ENCODE measurements at places on chromosomes 16 and 17.
A peak's percentile ranks its signal among the peaks of the same experiment; 100 is the strongest.

- peak; percentile 90 for DNase-seq
These were observed 33.7 kb upstream of the RPH3AL start for GRCh38 chr17:386141-386876.

GRCh38 chr17:66348584-66349165 is 46.3 kb downstream of the PRKCA start:
- peak; percentile 84 for DNase-seq

- DNase-seq, result no peak
These were observed 55.0 kb upstream of the MRC2 start for GRCh38 chr17:62572488-62572887.

DNA sequence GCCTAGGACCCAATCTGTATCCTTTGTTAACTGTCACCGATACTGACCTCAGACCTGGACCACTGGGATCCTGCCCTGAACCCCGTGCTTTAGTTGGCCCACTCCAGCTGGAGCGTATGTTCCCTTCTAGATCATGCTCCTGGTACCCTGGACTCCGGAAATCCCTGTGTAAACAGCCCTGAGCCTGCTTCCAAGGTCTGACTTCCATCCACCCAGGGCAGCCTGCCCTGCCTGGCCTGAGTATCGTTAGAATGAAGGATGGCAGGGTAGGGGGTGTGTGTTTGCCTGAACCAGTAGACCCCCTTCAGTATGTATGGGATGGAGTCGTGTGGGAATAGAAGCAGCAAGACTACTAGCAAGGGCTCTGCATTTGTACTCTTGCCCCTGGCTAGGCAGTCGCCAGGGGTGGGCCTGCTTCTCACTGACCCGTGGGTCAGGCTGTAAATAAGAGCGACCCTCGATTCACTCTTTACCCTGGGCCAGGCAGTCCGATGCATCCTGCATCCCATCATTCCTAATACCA is 691 bp upstream of the TMEM98 start:
- no peak for DNase-seq

GRCh38 chr17:42409523-42410318 is 13.3 kb downstream of the CAVIN1 start:
- DNase-seq, result peak; percentile 91

- DNase-seq, result no peak
These were observed 20.1 kb upstream of the BCAR1 start for GRCh38 chr16:75271441-75272096.

GRCh38 chr17:33145941-33146340 is 147.2 kb downstream of the ASIC2 start:
- no peak for DNase-seq

- no peak for DNase-seq
These were observed 10.5 kb upstream of the PLK1 start for GRCh38 chr16:23668225-23668624.

GRCh38 chr17:2363851-2364762 is 26.8 kb downstream of the SGSM2 start:
- DNase-seq, result no peak

DNA sequence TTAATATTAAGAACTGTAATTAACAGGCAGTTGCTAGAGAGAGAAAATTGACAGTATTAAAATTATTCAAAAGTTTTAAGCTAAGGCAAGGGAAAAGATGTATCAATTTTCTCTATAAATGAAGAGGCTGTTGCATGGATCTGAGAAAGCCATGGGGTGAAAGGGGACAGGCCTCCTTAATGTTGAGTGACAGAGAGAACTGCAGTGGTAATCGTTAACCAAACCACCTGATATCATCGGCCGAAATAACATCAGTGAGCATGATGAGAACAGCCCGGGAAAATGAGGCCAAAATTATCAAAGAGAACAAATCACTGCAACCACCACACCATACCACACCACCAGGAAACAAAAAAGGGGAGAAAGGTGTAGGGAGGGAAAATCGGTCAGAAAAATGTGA is 3.6 kb downstream of the ZNF423 start:
- DNase-seq, result no peak

- no peak for DNase-seq
These were observed 8.5 kb downstream of the CACNG1 start for GRCh38 chr17:67052720-67053437.

- no peak for DNase-seq
These were observed 305.9 kb downstream of the PMP22 start for GRCh38 chr17:14959106-14959648.

- DNase-seq, result no peak
These were observed 25.8 kb downstream of the ADCY9 start for GRCh38 chr16:4090351-4090851.

GRCh38 chr17:48989100-48989499 is 8.1 kb upstream of the IGF2BP1 start:
- DNase-seq, result no peak

DNA sequence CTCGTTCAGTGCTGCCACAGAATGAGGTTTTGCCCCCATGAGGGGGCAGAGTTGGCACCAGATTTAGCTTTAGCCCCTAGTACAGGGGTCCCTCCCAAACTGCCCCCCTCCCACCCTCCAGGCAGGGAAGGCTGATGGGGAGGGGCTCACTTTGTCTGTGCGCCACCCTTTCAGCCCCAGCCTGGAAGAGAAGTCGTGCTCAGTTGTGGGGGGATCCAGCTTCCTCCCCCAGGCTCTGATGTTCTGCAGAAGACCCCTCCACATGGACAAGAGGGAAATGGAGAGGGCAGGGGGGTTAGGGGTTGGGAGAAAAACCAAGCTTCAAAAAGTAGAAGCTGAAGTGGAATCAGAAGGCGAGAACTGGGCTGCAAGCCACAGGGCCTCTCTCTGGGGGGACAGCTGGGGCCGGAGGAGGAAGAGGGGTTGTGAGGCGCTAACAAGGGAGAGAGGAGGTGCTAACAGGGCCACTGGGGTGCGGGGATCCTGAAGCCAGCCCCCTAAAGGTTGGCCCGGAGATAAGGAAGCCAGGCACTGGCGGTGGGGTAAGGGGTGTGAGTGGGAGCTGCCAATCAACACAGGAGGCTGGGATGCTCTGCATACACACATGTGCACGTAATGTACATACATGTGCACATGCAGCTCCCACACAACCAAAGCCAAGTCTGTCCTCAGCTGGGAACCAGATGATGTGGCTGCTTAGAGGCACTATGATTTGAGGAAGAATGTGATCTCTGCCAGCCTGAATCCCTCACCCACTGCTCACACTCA is 7.0 kb upstream of the TMEM92 start:
- DNase-seq, result no peak

- DNase-seq, result no peak
These were observed 12.8 kb downstream of the SLC7A6OS start for GRCh38 chr16:68297908-68298307.

DNA sequence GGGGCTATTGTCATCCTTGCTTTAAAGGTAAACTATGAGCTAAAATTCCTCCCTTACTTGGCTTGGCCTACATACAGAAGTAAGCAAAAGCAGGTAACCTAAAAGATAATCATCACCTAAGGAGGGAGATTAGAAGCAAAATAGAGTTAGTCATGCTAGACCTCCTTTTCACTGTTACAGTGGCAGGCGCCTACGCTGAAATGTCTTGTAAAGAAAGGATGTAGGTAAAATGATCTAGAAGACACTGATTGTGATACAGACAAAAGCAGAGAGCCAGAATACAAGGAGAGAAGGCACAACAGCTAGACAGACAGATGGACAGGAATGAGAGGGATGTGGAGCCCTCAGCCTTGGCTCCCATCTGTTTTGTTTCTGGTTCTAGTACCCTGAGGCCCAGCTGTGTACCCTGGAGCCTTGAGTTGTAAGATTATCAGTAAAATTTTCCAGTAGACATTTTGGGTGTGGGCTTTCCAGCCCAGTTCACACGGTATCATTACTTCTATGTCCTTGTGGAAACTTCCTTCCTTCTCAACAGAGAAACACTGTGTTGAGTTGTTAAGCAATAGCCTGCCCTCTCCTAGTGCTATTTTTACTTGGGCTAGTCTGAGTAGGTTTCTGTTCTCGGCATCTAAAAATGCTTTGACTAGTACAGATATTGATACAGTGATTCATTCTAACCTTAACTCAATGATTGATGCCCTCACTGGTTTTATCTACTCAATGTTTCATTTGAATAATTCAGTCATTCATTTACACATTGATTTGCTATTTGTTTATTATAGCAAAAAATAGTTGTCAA is 7.7 kb upstream of the C16orf78 start:
- DNase-seq, result no peak

GRCh38 chr17:78005452-78006171 is 47.1 kb downstream of the TNRC6C start:
- no peak for DNase-seq

GRCh38 chr17:60416368-60416925 is 5.8 kb upstream of the CHCT1 start:
- no peak for DNase-seq

- DNase-seq, result no peak
These were observed 10.2 kb upstream of the LYZL6 start for GRCh38 chr17:35953720-35954119.

- DNase-seq, result no peak
These were observed 777.8 kb upstream of the EEF2KMT start for GRCh38 chr16:5875416-5875815.

- no peak for DNase-seq
These were observed 221.8 kb upstream of the IRX3 start for GRCh38 chr16:54508351-54508750.

GRCh38 chr17:17736205-17737183 is 55.2 kb downstream of the RAI1 start:
- no peak for DNase-seq

- no peak for DNase-seq
These were observed 101.8 kb upstream of the METRNL start for GRCh38 chr17:82977606-82978005.

GRCh38 chr17:36118477-36119353 is 15.1 kb downstream of the CCL4 start:
- DNase-seq, result no peak

DNA sequence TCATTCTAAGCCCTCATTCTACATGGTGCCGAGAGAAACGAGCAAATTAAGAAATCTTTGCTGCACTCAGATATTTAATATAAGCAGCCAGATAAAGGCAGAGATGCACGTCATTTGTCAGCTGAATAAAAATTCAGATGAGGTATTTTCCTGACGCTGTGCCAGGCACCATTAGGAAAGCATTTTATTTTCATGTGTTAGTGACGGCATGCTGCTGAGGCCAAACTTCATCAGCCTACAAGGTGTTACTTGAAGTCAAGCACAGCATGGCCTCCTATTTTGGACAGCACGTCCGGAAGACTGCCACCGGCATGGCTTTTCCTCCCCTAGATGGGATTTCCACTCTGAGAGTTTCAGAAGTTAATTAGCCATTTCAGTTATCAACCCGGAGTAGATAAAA is 70.3 kb downstream of the IRX3 start:
- no peak for DNase-seq

GRCh38 chr17:74599023-74599399 is 6.9 kb upstream of the CD300LD start:
- no peak for DNase-seq

DNA sequence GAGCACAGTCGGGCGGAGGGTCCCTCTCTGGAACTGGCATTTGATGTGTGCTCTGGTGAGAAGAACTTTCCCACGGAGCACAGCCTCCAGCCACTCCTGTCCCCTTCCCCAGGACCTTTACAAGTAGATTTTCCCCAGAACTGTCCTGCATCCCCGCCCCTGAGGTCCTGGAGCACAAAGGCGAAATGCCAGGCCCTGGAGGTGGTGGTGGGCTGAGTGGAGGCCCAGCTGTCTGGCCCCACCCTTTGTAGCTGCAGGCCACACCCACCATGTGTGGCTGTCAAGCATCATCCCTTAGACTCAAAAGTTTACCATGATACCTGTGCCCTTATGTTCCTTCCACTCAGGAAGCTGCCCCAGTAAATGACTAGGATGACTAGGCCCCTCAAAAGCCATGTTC is 37.7 kb downstream of the PLD6 start:
- DNase-seq, result no peak

GRCh38 chr17:1562176-1562643 is 382 bp downstream of the PITPNA start:
- peak; percentile 51 for DNase-seq

- no peak for DNase-seq
These were observed 9.4 kb downstream of the C17orf100 start for GRCh38 chr17:6660805-6661463.

- DNase-seq, result no peak
These were observed 18.2 kb upstream of the ABR start for GRCh38 chr17:1197781-1198490.

DNA sequence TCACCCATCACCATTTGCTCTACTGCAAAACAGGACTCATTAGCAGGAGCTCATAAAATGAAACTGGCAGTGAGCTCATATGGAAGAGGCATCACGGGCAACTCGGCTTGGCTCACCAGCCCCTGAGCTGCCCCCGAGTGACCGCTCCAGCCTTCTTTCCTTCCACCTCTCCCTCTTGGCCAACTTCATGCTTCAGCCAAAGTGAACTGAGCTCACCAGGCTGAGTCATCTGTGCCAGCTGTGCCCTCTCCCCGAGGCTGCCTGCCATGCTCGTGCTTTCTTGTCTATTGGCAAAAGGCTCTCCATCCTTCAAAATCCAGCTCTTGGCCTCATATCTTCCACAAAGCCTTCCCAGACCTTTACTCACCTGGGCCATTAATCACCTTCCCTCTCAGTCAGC is 391.4 kb downstream of the WWOX start:
- DNase-seq, result no peak

DNA sequence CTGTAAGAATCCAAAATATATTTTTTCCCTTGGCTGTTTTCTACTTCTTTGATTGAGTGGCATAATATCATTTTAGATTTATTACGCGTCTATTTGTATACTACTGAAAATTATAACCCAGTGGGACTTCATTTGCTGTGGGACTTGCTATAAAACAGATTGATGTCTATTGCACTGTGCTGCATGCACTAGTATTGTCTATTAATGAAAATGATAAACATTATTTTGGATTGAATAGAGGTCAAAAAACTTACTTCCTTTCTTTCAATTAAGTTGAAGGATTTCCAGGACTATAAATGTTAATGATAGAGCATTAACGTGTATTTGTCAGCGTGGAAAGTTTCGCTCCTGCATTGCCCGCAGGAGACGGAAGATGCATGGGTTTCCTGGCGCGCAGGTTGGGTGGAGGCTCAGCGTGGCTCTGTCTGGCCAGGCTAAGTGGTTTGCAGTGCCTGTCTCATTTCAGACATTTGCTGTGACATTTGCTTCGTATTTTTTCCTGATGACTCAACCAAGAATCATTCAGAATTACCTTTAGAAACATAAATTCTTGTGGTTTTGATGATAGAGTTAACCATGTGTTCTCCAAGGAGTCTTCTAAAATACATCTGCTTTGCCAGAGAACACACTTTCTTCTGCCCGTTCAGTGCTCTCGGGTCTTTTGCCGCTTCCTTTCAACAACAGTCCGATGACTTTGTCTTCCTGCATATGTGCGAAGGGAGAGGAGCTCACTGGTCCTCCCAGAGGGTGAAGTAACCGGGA is 216.7 kb downstream of the RPTOR start:
- peak; percentile 82 for DNase-seq

- peak; percentile 67 for DNase-seq
These were observed 512 bp downstream of the AKAP1 start for GRCh38 chr17:57085448-57086068.

Data from HTR-8/SVneo (cell line).